SK-N-DZ (cell line): ENCODE measurements at places on chromosomes 5 and 9.

GRCh38 chr9:36725777-36726356 is 153.2 kb downstream of the MELK start:
- DNase-seq: peak; percentile 44

GRCh38 chr5:134252671-134253070 is 26.8 kb upstream of the PPP2CA start:
- DNase-seq: no peak

GRCh38 chr5:100667161-100667630 is 132.0 kb downstream of the FAM174A start:
- DNase-seq: no peak

GRCh38 chr5:173638126-173639040 is 21.9 kb upstream of the BOD1 start:
- DNase-seq: no peak

GRCh38 chr5:82861701-82862100 is 215.5 kb downstream of the TMEM167A start:
- no peak for DNase-seq

DNA sequence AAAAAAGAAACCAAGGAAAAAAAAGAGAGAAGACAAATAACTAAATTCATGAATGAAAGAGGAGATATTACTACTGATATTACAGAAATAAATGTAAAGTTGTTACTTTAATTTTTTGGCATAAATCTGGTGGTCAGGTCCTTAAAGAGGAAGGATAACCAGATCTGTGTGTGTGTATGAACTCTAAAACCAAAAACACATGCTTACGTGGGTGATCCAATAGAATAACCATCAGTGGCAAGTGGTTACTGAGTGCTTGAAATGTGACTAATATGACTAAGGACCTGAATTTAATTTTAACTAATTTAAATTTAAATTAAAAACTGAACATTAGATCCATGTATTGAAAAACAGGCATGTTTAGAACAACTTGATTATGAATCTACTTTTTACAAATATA is 10.3 kb downstream of the SLC28A3 start:
- DNase-seq: no peak

DNA sequence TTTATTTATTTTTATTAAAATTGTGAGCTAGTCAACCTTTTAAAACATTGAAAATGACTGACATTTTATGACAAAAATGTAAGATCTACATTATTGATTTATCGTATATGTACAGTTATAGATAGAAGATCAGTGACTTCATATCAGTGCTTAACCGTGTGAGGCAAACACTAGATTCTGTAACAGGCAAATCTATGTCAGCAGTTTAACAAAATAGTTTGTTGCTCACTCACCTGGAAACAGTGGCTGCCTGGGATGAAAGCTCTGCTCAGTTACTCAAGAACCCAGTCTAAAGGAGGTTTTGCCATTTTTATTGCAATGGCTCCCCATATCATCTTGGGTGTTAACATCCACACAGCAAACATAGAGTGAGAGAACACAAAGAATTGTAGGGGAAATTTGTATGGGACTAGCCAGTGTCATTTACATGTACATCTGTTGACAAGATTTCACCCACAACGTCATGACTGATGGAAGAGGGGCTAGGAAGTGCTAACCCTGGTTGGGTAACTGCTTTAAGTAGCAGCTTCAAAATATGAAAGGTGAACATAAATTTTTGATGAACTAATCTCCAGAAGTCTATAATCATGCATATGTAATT is 49.0 kb downstream of the SGCD start:
- DNase-seq: no peak

DNA sequence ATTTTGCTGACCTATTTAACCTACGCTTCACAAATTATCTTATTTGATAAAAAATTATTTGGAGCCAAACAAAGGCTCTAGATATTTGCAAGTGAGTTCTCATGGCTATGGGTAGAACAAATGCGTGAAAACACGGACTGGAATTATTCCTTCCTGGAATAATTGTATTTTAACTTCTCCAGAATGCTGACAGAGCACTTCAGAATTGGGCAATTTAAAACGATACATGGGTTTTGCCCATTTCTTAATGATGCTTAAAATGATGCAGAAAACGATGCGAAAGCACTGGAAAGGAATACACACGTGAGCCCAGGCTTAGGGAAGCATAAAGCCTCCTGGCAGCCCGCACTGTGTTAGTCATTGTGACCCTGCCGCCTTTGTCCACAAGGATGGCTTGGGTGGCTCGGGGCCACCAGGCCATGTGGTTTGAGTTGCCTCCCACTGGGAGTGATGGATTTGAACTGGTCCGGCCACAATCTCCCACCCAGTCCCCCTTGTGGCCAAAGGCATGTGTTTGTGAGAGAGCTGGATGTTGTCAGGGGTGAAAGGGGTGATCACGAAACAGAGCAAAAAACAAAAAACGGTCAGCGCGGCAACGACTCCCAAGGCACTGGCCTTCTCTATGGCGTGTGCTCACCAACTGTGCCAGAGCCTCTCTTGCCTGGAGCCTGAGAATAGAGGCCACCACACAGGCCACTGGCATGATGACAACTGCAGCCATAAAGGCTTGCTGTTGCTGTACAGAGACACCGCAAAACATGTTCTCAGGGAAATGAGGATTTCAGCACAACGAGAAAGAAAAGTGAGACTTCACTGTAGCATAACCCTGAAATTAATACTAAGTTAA is 234.2 kb upstream of the ADAMTS16 start:
- DNase-seq: no peak

GRCh38 chr5:82073179-82073578 is 101.4 kb downstream of the ATG10 start:
- DNase-seq: no peak

DNA sequence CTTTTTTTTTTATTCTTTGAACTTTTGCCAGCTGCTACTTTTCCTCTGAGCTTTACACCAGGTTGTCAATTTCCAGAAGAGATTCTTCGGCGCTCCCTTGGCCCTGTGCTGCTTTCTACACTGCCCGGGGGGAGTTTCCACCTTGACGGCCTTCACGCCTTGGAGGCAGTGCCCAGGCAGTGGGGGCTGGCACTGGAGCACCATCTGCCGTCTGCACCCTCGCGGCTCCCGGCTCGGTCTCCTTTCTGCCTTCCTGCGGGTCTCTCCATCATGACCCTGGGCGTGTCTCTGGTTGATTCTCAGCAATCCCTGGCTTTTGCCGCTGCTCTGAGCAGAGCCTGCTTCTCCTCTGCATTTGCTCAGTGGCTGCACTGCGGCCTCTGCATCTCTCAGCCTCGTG is 2.9 kb downstream of the SLC6A18 start:
- no peak for DNase-seq

- no peak for DNase-seq
These were observed 2.6 kb downstream of the GLIS3 start for GRCh38 chr9:4297151-4297785.

DNA sequence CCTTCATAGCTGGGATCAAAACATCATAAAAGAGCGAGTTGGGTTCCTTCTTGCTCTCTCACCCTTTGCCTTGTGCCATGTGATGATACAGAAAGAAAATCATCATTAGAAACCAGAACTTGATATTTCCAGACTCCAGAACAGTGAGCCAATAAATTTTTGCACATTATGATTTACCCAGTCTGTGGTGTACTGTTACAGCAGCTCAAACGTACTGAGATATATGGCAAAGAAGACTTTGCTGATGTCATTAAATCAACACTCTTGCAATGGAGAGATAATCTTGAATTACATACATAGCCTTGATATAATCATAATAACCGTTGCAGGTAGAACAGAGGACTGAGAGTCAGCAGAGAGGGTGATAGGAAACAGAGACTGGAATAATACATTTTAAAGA is 1271.6 kb downstream of the CDH12 start:
- no peak for DNase-seq

DNA sequence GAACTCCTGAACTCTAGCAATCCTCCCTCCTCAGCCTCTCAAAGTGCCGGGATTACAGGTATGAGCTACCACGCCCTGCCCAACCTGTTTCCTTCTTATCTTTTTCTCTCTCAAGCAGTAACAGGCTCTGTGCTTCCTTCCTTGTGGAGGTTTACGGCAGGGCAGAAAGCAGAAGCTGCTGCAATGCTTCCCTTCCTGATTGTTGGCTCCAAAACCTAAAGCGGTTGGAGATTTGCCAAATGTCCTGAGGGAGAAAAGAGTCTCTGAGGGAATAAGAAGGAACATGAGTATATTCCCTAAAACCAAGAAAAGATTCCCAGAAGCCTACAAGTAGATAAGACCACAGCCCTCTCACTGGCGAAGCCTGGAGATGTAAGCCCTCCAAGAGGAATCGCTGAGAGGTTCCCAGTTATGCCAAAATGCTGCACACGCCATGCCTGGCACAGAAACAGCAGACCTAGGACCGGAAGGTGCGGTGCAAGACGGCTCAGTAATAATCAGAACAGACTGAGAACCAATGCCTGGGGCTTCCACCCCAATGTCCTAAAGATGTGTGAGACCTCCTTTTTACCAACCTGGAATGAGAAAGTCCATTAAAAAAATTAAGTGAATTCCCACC is 73.2 kb downstream of the APTX start:
- DNase-seq: no peak
